ENCODE measurements at places on chromosomes 1 and 21.

GRCh38 chr1:61097317-61097716, 15.0 kb downstream of the NFIA start:
- no peak for DNase-seq

DNA sequence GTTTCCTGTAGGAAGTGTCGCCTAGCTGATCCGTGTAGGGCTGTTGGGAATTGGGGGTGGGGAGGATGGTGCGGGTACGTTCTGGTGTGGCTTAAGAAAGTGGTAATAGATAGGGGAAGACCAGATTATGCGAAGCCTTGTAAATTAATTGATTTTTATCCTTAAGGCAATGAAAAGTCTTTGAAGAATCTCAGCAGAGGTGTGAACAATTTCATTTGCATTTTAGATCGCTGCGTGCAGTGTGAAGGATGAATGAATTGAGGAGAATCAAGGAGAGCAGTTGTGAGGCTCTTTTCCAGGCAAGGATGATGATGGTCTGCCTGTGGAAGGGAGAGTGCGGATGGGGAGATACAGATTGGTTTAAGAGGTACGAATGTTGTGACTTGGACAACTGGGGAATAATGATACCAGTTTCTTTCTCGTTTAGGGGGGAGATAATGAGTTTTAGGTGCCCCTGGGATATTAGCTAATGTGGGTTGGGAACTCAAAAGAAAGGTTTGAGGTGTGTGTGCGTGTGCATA, 813 bp upstream of the DEDD start:
- no peak for DNase-seq

DNA sequence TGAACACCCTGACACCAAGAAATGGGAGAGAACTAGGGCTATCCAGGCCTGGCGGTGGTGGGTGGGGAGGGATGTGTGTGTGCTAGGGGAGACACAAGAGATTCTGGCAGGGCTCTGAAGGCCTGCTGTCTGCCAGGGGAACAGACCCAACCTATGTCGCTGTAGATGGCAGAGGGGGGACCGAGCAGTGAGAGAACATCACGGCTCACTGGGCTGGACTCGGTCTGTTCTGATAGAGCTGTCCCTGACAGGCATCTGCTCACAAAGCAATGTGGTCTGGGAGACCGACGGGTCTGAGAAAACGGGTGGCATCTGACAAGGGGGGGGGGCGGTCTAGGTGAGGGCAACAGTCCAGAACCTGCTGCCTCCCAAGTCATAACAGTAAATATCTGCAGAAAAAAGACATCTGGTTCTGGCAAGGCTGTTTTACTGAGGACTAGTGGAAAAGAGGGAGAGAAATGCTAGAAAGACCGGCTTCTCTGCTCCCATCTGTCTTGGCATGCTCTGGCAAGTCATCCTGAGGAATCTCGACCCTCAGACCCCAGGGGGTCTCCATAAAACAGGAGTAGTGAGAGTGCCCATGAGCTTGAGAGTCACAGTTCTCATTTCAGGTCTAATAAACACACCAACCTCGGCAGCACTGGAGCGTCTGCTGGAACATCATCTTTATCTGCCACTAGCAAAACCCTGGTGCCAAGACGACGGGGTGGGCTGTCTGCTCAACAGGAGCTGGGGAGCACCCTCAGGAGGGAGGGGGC, 36.5 kb downstream of the SLC66A1 start:
- DNase-seq: no peak

DNA sequence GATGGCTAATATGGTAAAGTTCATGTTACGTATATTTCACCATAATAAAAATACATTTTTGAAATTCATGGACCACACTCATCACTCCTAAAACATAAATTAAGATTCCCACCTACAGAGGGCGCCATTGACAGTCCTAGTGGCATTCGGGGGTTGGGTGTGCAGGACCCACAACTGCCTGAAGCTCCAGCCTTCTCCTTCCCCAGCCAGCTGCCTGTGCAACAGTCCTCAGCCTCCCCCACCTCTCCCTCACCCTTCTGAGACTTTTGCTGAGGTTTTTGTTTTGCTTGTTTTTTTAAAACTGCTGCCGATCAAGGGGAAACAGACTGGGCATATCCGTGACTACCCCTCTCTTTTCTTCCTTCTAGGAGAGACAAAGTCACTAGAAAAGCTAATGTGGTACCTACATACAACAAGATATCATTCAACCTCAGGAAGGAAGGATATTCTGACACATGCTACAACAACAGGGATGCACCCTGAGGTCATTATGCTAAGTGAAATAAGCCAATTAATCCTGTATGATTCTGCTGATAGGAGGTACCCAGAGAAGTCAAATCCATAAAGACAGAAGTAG, 9.2 kb upstream of the EVA1C start:
- peak; percentile 3 for DNase-seq

GRCh38 chr21:45403825-45404729, 888 bp upstream of the COL18A1 start:
- DNase-seq: no peak

DNA sequence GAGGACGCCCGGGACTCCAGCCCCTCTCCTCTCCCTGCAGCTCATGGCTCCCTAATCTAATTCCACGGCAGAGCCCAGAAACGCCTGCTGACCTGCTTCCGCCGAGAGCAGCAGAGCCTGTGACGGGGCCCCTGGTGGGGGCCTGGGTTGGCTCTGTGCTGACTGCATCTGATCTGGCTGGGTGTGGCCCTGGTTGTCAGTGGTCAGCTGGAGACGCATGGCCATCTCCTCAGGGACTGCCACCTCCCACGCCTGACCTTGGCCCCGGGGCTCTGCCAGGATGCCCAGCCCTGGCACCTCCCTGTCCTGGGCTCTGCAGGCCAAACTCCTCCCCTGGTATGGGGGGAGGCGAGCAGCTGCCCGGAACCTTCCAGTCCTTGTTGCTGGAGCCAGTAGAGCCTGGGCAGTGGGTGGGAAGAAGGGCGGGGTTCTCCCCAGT, 1.1 kb upstream of the PLCH2 start:
- DNase-seq: no peak

GRCh38 chr1:43239484-43239883, 30.3 kb upstream of the TMEM125 start:
- no peak for DNase-seq

GRCh38 chr1:74160046-74160445, 37.9 kb downstream of the LRRIQ3 start:
- DNase-seq: no peak

- DNase-seq: no peak
Observed at GRCh38 chr1:103218369-103218768, 110.0 kb upstream of the COL11A1 start.

GRCh38 chr1:89542345-89542744, 17.7 kb downstream of the LRRC8B start:
- no peak for DNase-seq

GRCh38 chr21:45698493-45699184, 55.1 kb downstream of the PCBP3 start:
- no peak for DNase-seq

- DNase-seq: no peak
Observed at GRCh38 chr1:43539726-43540434, 9.2 kb downstream of the PTPRF start.

DNA sequence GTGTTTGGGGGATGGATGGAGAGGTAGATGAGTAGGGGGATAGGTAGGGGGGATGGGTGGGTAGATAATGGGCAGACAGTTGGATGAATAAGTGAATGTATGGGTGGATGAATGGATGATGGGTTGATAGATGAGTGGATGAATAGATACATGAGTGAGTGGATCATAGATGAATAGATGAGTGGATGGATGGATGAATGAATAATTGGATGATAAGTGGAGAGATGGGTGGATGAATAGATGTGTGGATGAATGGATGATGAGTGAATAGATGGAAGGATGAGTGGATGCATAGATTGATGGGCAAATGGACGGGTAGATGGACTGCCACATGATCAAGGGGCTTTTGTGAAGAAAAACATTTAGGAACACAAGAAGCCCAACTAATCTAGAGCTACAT, 133.3 kb upstream of the F3 start:
- no peak for DNase-seq

DNA sequence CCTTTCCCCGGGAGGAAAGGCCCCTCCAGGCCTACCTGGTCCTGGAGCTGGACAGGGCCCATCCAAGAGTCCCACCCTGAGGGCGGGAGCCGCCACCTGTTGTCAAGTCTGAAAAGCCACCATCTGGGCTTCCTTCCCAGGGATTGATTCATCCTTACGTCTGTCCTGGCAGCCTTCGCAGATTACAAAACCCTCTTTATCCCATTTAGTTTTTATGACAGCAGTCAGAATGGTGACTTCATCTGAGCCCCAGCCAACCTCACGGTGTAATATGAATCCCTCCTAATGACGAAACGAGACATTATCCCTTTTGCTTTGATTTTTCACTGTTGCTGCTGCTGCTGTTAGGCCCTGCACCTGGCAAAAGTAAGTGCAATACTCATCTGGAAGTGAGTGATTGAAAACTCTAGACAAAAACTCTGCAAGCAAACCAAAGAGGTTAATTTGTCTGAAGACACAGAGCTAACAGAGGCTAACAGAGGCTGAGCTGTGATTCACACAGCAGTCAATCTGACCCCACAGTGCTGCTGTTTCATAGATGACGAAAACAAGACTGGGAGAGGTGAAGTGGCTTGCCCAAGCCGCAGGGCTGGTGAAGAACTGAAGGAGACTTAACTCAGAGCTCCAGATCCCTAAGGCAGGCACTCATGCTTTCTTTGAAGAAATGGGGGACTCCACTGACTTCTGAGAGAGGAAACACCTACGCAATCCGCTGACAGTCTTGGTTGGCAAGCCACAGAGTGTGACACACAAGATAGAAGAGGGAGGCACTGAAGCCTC, 30.0 kb upstream of the S100A7 start:
- DNase-seq: no peak

DNA sequence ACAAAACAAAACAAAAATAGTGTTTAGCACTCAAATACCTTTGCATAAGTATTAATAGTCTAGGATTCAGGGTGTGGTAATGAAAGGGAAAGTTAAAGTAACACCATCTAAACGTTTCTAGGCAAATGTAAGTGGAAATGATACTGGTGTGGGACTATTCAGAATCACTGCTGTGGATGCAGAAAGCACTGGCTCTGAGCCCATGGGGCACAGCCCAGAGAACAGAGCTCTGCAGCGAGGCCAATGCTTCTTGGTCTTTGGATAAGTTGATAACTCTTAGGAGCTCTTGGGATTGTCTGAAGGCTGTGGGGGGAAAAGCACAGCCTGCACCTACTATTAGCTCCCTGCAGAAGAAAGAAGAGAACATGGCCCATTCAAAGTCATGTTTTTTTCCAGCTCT, 21.4 kb upstream of the DNM3 start:
- no peak for DNase-seq

DNA sequence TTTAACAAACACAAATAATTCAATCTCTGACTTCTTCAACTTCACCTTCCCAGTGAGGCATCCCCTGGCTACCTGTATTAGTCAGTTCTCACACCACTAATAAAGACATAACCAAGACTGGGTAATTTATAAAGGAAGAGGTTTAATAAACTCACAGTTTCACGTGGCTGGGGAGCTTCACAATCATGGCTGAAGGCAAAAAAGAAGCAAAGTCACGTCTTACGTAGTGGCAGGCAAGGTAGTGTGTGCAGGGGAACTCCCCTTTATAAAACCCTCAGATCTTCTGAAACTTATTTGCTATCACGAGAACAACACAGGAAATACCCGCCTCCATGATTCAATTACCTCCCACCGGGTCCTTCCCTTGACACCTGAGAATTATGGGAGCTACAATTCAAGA, 478.5 kb downstream of the ADGRL2 start:
- DNase-seq: no peak

DNA sequence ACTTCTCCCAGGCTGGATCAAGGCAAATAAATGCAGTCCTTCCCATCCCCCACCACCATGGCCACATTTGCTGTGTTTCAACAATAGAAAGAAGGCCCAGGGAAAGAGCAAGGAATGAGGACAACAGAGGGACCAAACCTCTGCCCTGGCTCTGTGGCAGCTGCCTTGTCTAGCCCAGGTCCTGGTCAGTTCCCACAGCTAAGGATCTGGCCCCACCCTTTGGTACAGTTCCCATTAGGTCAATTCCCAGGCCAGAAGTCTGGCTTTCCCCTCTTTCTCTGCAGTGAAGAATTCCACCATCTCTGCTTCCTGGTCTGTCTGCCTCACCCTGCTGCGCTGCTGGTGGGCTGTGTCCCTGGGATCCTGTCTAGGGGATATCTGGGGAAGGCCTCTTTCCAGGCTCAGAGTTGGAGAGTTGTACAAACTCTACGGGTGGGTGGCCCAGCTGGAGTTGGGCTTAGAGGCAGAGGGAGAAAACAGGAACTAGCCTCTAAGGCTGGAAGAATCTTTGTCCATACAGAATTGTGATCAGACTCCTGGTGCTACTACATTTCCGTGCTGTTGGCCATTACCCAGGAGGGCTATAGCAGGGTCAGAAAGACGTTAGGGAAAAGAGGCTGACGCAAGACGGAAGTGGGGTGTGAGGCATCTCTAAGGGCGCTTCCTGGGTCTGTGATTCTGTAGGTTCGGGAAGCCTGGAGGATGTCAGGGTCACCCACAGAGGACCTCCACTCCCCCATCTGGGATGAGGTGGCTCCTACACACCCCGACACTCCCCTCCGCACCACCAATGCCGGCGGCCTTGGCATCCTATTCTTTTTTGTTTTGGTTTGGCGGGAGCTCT, 953 bp upstream of the NDUFS2 start:
- no peak for DNase-seq

DNA sequence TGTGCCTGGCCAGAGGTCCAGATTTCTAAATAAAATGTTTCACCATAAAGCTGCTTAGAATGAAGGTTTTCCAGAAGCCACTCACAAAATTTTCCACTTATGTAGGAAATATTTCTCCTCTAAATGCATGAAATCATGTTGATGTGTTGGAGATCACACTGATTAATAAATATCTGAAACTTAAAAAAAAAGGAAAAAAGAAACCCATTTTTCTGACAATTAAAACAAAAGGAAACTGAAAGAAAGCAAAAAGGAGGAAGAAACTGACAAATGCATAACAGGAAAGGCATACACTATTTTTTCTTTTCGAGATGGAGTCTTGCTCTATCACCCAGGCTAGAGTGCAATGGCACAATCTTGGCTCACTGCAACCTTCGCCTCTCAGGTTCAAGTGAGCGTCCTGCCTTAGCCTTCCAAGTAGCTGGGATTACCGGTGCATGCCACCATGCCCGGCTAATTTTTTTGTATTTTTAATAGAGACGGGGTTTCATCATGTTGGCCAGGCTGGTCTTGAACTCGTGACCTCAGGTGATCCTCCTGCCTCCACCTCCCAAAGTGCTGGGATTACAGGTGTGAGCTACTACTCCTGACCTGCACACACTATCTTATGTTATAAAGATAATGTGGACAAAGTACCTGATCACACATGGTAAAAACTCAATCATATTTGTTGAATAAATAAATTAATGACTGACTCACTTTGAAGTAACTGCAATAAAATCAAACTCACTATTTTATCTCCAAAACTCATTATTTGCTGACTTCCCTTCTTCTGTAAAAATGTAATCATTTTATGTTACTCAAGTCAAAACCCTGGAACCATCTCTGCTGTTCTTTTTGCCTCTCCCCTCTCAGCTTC, 149.8 kb upstream of the NR5A2 start:
- no peak for DNase-seq

GRCh38 chr1:167500283-167500860, 18.0 kb downstream of the CD247 start:
- no peak for DNase-seq

DNA sequence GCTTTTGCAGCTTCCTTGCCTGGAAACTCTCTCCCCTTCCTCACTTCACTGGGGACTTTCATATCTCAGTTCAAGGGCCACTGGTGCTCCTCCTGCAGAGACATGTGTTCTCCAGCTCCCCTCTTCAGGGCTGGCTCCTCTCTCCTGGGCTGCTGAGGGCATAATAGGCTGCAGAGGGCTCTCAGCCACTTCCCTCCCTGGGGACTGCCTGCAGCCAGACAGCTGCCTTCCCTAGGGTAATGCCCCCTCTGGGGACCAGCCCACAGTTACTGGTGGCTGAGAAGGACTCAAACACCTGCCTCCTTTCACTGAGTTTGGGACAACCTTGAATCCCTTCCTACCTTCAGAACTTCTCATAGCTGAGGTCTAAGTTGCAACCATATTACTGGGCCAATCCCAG, 104.8 kb upstream of the POU3F1 start:
- no peak for DNase-seq
